Activated naive CD4-positive, alpha-beta T cell (primary cell): ENCODE measurements at places on chromosomes 6 and 20.

DNA sequence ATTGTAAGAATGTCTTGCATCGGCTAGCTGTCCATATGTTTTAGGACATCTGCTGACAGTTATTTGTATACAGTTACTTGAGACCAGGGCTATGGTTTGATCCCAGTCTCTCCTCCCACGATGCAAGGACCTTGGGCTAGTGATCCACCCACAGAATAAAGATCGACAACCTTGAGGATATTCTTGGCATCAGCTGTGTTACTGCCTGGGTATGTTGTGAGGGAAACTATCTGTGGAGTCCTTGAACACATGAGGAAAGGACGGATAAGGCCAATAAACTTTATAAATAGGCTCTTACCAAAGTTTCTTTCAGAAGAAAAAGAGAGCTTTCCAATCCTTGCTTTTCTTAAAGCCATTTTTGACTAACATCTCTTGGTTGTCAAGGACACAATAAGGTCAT is 70.8 kb upstream of the HEY2 start:
- DNase-seq, result no peak

GRCh38 chr6:6714953-6715352 is 126.4 kb downstream of the LY86 start:
- DNase-seq, result no peak

- no peak for DNase-seq
Observed at GRCh38 chr6:92989656-92990055, 429.7 kb downstream of the EPHA7 start.

GRCh38 chr6:106162921-106163320 is 76.8 kb downstream of the PRDM1 start:
- no peak for DNase-seq

DNA sequence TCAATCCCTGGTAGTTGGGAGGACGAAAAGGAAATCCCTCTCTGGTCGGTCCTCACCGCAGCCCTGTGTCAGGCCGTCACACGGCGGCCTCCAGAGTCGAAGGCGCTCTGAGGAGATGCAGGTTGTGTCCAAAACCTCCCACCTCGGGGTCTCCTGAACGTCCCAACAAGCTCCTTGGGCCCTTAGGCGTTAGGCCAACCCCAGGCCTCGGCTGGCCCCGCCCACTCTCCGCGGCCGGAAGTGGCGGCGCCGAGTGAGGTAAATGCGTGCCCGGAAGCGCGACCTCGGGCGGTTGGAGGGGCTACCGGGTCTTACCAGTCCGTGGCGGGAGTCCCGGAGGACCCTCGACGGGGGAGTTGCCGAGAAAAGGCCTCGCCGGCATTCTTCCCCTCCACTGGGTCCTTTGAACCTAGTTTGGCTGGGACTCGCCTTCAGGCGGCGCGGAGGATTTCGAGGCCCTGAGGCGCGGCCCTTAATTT is at the start of gene TDRD6:
TDRD6 (plus strand) TSS at position 267 of the 479 bp plus-strand sequence. CDS start 244 bp downstream, outside the sequence.
- no peak for DNase-seq

- no peak for DNase-seq
Observed at GRCh38 chr6:36679043-36679833, 724 bp downstream of the CDKN1A start.

GRCh38 chr6:2790588-2791449 is 25.6 kb downstream of the WRNIP1 start:
- peak; percentile 8 for DNase-seq

- DNase-seq, result no peak
Observed at GRCh38 chr20:5890773-5891441, 59.4 kb downstream of the TRMT6 start.

DNA sequence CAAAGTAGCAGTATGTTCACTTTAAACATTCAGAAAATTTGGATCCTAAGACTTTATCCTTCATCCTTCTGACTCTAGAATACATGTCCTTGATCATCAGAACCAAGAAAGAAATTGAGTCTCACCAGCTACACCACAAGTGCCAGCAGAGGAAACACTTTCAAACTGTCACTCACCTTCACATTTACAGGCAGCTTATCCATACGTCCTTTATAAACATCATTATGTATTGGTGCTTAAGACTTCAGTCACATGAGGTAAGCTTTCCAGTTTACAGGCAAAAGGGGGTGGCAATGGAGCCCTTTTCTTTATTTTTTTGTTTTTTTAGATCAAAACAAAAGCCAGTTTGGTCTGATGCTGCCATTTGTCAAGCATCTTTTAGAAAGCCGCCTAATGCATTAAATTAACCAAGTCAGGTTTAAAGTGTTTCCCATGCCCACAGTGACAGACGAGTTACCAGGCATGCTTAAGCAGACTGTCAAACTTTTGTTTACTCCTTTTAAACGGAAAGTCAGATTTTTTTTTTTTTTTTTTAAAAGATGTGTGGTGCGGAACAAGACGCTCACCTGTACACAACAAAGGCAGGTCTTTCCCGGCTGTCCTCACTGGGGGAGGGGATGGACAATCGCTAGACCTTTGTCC is 952 bp upstream of the BRPF3 start:
- DNase-seq, result no peak

DNA sequence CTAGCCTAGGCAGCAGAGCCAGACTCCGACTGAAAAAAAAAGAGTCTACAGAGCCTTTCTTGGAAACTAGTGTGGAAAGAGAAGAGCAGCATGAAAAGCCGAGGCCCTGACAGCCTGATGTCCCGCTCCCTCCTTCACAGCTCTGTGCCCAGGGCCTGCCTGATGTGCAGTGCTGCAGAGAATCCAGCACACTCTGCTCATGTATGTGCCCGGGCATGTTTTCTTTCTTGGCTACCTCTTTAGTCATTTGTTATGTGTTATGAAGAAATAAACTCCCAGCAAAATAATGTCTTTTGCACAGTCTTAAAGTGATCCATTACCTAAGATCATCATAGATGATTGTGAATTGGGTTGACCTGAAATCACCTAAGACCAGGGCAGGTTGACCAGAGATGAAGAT is 78.1 kb upstream of the EZR start:
- no peak for DNase-seq

GRCh38 chr20:59939052-59939878 is 840 bp downstream of the PPP1R3D start:
- DNase-seq, result no peak

DNA sequence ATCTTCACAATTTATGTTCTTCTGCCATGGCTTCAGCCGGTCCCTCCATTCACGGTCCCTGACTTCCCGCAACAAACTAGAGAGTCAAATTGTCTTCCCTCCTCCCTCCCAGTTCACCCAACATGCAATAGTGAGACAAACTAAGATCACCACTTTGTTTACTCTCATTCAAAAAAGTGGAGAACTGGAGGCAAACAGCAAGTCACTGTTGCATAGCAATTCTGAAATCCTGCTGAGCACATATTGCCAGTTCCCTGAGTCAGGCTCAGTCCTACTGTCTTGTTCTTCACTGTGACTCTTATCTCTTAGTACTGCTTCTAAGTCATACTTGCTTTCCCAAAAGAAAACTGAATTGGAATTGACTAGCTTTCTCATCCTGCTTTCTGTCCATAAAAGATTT is 287.2 kb upstream of the SASH1 start:
- DNase-seq, result no peak

DNA sequence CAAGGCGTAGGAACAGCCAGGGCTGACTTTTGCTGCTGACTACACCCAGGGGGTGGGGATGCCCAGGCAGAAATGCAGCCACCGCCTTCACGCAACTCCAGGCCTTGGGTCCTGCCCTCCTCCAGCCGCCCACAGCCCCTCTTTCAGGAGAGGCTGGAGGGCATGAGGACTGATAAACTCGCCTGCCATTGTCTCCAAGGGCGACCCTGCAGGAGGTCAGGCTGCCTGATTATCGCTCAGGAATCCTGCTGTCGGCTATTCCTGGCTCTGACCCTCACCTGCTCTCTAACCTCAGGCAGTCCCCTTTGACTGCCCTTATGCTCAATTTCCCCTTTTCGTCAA is 62.0 kb upstream of the HDDC2 start:
- DNase-seq, result no peak

- no peak for DNase-seq
Observed at GRCh38 chr6:110492584-110492983, 16.2 kb upstream of the SLC22A16 start.

- no peak for DNase-seq
Observed at GRCh38 chr6:158009114-158009891, 27.6 kb downstream of the SYNJ2 start.

- no peak for DNase-seq
Observed at GRCh38 chr6:117497237-117497636, 14.8 kb downstream of the DCBLD1 start.

GRCh38 chr6:70857387-70858077 is 99.3 kb downstream of the B3GAT2 start:
- DNase-seq, result no peak

GRCh38 chr6:16359563-16359962 is 121.2 kb downstream of the GMPR start:
- DNase-seq, result no peak

GRCh38 chr6:43286980-43287716 is 10.9 kb upstream of the SLC22A7 start:
- no peak for DNase-seq

DNA sequence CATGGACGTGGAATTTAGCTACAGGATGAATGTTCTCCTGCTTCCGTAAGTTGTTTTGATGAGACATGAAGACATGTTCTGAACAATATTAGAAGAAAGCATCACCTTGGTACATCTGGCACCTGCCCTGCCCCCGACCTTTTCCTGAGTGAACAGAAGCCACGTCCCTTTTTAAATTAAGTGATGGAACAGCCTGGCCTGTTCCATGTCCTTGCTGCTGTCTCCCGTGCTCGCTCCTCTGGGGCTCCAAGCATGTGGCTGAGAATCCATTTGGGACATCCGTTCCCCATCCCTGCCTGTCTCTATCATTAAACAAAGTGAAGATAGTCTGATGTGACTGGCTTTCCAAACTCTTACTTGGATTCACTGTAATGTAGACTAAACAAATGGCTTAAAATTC is 36.4 kb downstream of the ERMARD start:
- no peak for DNase-seq

GRCh38 chr6:118285791-118286190 is 262.3 kb upstream of the PLN start:
- DNase-seq, result no peak

- DNase-seq, result no peak
Observed at GRCh38 chr6:97939440-97940168, 656.6 kb upstream of the MMS22L start.

GRCh38 chr6:11722220-11722619 is 56.4 kb downstream of the ADTRP start:
- DNase-seq, result no peak

DNA sequence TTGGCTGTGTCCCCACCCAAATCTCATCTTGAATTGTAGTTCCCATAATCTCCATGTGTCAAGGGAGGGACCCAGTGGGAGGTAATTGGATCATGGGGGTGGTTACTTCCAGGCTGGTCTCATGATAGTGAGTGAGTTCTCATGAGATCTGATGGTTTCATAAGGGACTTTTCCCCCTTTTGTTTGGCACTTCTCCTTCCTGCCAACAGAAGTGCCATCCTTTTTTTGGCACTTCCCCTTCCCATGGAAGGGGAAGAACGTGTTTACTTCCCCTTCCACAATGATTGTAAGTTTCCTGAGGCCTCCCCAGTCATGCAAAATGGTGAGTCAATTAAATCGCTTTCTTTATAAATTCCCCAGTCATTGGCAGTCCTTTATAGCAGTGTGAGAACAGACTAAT is 18.0 kb upstream of the PI3 start:
- DNase-seq, result no peak

DNA sequence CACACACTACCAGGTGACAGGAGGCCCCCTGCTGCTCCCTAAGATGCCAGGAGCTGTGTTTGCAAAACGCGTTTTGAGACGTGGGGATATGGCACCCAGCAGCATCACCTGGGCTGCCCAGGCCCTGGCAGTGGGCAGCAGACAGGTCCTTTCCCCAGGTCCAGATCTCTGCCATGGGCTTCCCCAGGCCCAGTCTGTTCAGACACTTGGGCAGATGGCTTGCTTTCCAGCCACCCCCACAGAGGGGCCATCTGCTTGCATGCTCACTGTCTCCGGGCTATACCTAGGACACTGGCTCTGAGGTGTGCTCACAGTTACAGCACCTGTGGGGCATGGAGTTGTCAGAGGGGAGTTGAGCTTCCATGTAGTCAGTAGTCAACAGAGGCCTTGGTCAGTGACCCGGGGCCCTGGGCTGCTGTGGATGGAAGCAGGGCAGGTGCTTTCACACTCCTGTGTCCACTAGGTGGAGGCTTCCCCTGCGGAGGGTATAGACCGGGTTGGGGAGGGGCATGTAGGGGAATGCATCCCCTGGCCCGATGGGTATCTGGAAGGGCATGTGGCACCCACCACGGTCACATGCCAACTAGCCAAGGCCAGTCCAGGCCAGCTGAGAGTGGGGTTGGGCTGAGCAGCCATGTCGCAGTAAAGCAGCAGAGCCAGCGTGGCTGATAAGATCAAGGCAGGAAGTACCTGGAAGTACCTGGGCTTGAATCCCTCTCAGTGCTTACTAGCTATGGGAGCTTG is 185.4 kb upstream of the SLC24A3 start:
- no peak for DNase-seq
